ENCODE measurements at places on chromosomes 5 and 9.
A peak's percentile ranks its signal among the peaks of the same experiment; 100 is the strongest.

GRCh38 chr9:2257248-2257929 is 242.2 kb downstream of the SMARCA2 start:
- peak; percentile 46 for DNase-seq

GRCh38 chr5:168193493-168194250 is 97.8 kb upstream of the WWC1 start:
- DNase-seq = no peak

- no peak for DNase-seq
These were observed 131.6 kb upstream of the TAS2R1 start for GRCh38 chr5:9761706-9762105.

DNA sequence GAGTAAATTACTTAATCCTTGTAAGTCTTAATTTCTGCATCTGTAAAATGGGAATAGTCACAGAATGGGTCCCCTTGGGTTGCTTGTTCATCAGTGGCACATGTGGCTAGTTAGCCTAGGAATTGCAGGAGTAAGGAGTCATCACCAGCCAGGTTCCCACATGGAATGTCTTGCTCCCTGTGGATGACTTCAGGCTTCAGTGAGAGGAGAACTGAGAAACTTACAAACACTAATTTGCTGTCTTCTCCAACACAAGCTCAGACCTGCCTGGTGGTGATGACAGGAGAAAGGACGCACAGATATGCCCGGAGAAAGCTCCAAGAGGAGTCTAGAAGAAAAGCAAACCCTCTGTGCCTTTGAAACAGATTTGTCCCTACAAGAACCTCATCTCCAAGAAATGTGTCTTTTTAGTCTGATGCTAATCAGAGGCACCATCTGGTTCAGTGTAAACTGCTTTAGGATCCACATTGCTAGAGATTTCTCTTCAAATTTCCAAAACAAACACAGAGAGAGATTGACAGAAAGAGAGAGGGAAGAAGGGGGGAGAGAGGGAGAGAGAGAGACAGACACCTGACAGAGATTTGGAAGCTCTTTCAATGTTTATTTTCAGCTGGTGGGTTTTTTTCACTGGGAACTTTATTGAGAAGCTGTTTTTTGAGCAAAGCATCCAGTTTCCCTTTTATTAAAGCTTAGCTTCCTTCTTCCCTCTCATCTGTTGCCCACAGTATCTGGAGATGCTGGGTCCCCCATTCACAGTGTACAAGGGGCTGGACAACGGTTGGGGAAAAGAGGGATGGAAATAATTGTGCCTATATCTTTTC is 128.3 kb downstream of the DOCK2 start:
- no peak for DNase-seq

GRCh38 chr5:36688722-36689121 is 82.3 kb downstream of the SLC1A3 start:
- no peak for DNase-seq

DNA sequence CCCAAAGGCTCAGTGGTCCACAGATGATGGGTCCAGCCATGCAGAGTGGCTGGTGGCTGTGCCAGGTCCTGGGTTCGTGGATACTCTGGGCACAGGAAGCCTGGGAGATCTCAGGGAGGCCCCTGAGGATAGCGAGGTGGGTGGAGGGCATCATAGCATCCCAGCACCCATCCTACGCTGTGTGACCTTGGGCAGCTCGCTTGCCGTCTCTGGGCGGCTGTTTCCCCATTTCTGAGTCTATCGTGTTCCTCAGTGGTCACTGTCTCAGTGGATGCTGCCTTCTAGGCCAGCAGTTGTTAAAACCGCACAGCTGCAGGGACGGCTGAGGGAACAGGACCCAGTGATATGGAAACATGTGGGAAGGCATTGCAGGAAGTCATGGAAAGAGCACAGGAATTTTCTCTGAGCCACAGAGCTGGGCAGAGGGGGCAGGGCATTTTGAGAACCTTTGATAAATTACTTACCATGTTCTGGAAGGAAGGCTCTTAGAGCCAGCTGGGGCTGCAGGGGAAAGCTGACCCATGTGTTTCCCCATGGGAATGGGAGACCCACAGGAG is 86.4 kb upstream of the COL5A1 start:
- no peak for DNase-seq

DNA sequence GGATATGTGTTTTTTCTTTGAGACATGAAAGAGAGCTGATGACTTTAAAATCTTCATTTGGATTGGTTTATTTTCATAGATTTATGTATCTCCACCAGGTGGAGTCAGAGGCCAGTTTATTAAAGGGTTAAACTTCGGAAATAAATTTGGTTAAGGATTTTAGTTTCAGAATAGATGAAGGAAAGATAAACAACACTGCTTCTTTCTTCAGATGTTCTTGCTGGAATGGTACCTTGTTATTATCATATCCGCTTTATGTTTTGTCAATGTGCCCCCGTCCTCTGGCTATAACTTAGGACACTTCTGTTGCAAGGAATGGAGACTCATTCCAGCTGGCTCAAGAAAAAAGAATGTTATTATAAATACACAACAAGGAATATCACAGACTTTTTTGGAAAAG is 81.2 kb downstream of the ALDH1A1 start:
- no peak for DNase-seq

- DNase-seq = no peak
These were observed 44.0 kb downstream of the VAV2 start for GRCh38 chr9:133948131-133948530.

DNA sequence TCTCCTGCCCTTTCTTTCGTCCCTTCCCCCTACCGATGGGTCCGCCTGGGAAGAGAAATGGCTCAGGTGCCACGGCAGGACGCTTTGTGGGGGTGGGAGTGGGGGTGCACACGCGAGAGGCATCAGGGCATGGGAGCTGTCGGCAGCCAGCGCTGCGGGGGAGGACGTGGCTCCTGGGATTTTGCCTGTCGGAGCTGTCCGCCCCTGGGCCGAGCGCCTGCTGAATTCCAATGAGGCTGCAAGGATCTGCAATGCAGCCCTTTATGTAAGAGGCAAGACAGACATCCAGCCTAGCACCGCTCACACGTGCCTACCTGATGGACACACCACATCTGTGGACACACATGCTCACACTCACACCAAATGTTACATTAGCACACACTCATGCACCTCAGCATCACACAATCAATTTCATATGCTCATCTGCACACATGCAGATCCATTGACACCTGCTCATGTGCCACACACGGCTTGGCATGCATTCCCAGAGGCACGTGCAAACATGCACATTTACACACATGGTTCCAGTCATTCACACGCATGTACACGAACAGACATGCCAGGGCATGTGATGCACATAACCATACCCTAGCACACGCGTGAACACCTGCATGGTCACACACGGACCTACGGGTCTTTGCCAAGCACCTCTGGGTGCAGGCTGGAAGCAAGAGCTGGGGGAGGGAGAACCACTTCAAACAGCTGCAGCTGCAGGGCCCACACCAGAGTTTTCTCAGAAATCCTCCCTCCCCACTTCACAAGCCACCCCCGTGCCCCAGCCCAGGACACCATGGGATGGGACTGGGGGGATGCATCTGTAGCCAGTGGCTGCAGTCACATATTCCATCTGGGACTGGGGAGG is 1.4 kb downstream of the GRIN1 start:
- DNase-seq = no peak

GRCh38 chr5:82287625-82288024 is 9.5 kb upstream of the RPS23 start:
- no peak for DNase-seq

DNA sequence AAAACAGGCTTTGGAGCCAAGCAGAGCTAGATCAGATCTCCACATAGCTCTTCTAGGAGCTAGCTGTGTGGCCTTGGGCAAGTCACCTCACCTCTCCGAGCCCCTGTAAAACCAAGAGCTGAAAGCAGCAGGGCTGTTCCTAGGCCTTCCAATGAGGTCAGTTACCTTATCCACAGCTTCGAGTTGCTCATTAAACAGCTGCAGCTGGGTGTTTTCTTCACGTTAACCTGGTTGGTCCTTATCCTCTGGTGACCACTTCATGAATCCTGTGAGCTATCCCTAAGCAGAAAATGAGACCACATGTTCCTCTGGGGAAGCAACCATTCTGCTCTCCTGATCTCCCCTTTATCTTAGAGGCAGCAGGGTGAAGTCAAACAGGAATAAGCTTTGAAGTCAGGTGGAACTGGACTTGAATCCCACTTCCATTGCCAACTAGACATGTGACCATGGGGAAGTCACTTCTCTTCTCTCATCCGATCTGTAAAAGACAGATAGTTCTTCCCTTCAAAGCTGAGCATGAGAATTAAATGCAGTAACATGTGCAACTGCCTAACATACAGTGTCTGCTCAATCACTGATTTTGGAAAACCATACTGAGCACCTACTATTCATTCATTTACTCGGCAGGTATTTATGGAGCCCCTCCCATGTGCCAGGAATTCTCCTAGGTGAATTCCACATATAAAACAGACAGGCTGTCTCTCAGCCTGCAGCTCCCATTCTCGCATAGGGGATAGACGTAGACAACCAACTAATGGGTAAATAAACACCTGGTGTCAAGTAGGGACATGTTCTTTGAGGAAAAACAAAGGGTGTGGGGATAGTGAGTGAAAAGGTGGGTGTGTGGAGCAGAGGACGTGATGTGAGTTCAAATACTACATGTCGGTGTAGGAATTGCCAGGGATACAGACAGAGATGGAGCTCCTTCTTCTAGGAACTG is 111.7 kb upstream of the BOD1 start:
- no peak for DNase-seq

DNA sequence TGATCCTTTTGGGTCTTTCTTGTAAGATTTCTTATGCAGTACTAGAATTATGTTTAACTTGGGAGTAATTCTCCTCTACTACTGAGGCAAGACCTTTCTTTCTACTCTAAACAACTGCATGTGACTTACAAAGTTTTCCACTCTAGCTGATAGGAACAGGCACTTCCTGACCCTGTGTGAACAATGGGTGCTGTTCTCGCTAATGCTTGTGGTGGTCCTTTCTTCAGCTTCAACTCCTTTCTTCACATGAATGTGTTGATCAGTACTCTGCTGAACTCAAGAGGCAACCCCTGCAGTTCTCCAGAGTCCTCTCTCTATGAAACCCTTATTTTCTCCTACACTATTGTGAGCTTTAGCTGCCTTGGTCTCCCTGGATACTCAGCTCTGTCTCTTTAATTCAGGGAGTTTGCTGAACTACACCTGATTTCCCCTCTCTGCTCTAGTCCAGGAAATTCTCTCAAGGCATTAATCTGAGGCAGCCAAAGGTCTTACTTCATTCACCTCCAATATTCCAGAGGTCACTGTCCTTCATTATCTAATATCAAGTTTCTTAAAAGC is 484.6 kb upstream of the PIK3R1 start:
- DNase-seq = no peak

- DNase-seq = no peak
These were observed 576.1 kb downstream of the LRRC70 start for GRCh38 chr5:63154476-63155309.

DNA sequence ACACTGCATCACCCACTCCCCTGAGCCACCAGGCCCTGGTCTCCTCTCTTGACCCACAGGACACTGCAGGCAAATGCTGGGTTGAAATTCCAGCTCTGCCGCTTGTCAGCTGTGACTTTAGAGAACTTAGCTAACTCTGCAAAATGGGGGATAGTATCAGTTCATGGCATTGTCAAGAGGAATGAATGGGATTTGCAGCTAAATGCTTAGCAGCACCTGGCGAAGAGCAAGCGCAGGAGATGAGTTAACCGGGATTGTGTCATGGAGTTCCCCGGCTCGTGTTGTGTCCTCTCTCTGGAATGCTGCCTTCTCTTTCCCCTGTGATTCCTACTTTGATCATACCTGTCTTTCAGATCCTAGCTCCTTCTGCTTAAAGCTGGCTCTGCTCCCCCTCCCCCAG is 67.1 kb downstream of the DAB2IP start:
- no peak for DNase-seq

GRCh38 chr5:399296-400281 is 43.4 kb upstream of the EXOC3 start:
- DNase-seq = peak; percentile 100

GRCh38 chr9:6782345-6782744 is 24.6 kb downstream of the KDM4C start:
- no peak for DNase-seq

GRCh38 chr5:157172403-157172802 is 6.3 kb upstream of the GARIN3 start:
- DNase-seq = no peak

DNA sequence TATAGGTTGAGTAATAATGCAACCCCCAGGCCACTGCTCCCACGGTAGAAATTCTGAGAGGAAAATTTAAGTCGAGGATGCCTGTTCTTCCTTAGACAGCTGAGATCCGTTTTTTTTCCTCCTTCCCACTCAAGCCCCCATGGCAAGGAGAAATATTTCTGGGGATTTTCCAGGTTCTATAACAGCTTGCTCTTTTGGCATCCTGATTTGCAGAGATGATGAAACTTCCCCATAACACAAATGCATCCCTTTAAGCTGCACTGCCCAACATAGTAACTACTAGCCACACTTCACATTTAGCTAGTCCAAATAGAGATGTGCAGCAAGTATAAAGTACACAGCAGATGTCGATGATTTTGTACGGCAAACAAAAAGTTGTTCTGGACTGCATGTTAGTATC is 32.5 kb upstream of the GNA14 start:
- DNase-seq = no peak

DNA sequence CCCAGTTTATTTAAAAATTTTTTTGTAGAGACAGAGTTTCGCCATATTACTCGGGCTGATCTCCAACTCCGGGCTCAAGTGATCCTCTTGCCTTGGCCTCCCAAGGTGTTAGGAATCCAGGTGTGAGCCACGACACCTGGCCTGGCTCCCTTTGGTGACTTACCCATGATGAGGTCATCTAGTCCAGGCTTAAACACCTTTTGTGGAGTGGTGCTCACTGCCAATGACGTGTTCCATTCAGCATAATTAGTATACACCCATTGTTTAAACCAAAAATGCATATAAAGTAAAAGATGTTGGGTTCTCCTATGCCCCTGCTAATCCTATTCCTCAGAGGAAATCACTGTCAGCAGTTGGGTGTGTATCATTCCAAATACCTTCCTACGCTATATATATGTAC is 91.0 kb downstream of the HSPA4 start:
- no peak for DNase-seq

DNA sequence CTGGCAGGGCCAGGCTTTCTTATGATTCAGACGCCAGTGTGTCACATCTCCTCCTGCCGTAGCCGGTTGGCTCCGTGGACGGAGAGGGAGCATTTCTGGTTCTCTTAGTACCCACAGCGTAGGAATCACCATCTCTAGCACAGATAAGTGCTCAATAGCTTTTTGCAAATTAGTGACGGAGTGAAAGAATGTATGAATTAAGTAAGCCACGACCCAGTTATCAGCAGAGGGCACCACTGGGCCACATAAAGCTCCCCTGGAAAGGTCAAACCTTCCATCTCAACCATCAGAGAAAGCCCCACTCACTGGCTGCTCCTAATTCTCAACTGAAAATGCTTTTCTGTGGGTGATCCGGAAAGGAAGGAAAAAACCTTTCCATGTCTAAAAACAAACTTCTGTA is 317.0 kb upstream of the ADCY2 start:
- DNase-seq = no peak

DNA sequence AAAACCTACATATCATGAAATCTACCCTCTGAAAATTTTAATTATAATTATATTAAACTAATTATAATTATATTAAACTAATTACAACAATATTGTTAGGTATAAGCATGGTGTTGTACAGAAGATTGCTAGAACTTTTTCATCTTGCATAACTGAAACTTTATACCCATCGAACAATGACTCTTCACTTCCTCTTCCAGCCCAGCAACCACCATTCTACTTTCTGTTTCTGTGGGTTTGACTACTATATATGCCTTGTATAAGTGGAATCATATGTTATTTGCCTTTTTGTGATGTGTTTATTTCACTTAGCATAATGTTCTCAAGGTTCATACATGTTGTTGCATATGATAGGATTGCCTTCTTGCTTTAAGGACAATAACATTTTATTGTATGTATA is 274.2 kb upstream of the CCNH start:
- DNase-seq = no peak

- DNase-seq = peak; percentile 68
These were observed 170.4 kb downstream of the SYK start for GRCh38 chr9:90972057-90972456.

All from NCI-H2171 (cell line).